ENCODE measurements at places on chromosomes 4 and X.

DNA sequence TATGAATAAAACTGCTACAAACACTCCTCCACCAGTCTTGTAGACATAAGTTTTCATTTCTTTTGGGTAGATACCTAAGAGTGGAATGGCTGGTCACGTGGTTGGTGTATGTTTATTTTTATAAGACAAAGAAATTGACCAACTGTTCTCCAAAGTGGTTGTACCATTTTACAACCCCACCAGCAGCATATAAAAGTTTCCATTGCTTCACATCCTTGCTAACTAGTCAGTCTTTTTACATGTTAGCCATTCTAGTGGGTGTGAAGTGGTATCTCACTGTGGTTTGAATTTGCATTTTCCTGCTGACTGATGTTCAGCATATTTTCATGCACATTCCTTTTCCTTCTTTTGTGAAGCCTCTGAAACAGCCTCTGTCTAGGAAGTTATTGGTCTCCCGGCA lies 76.2 kb upstream of the ADGRG2 start:
- DNase-seq: no peak

GRCh38 chr4:2789793-2790582 lies 2.9 kb upstream of the SH3BP2 start:
- DNase-seq: no peak

- no peak for DNase-seq
Measured at GRCh38 chr4:18128241-18128640, 106.7 kb upstream of the LCORL start.

- DNase-seq: no peak
Measured at GRCh38 chr4:183993676-183994075, 88.6 kb downstream of the STOX2 start.

DNA sequence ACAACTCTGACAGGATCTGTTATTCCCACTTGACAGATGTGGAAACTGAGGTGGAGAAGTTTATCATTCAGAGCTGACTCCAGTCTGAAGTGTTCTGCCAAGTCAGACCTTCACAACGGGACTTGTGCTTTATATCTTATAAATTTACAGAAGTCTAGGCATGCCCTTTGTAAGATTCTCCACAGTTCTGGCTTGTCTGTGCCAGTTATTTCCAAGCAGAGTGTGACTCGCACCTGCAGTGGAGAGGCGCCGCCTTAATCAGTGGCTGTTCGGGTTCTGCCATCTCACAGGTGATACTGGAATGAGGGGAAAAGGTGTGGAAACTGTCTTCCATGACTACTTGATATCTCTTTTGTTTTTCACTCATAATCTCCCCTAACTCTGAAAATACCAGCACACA lies 63.2 kb downstream of the CPEB2 start:
- no peak for DNase-seq

DNA sequence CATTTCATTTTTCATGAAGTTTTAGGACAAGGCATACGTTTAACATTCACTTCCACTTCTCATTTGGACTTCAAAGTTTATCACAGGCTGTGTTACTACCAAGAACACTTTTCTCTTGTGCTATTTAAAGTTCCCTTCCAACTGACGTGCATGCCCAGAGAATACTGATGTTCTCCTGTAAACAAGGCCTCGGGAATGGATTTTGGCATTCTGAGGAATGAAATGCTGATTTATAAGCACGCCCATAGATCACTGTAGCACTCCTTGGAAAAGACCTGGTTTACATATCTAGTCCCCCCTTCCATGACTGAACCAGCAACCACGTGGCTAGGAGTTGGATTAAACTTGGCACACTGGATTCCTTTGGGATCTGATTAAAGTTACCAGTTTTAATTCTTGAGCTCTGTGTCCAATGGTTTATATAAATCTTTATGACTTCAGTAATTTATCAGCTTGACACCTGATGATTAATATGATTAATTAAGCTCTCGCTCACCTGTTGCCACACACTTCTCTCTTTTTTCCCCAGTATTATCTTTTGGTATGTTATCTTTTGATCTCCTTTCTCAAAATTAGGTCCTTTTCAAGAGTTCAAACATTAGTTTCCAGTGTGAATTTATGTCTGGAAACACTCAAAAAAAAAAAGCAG lies 122.4 kb upstream of the HAND2 start:
- no peak for DNase-seq

Measured in vagina (tissue), 2 donors.